Nasal cavity respiratory epithelium epithelial cell of viscerocranial mucosa (primary cell): ENCODE measurements at places on chromosomes 6 and 20. TPM values are rescaled to one million over a fixed set of nuclear protein-coding genes. Genes with fewer than 3 reads are reported as not detected.

SLC44A4 gene
- 2.1 and 3.1 TPM in 2 replicates for total RNA-seq

WFDC5 gene
- total RNA-seq: 0.64 and 8.2 TPM in 2 replicates

TCF21 gene
- not detected in 2 replicates for total RNA-seq

IL22RA2 gene
- not detected in 2 replicates for total RNA-seq

ZC3H12D gene
- 0.07 TPM in 1 of 2 replicates, not detected in the other for total RNA-seq

GPR63 gene
- total RNA-seq: 0.68 and 1.2 TPM in 2 replicates

POLR1H gene
- total RNA-seq: 18.9 and 61.9 TPM in 2 replicates

TIAM2 gene
- total RNA-seq: 3.8 and 5.6 TPM in 2 replicates

PPIL6 gene
- 8.6 and 21.2 TPM in 2 replicates for total RNA-seq

VNN1 gene
- 0.34 and 0.50 TPM in 2 replicates for total RNA-seq

OR2H1 gene
- not detected in 2 replicates for total RNA-seq

HM13 gene
- total RNA-seq: 52.3 and 82.9 TPM in 2 replicates

WTAP gene
- total RNA-seq: 124 and 138 TPM in 2 replicates

PTGIS gene
- not detected in 2 replicates for total RNA-seq

SEL1L2 gene
- not detected in 2 replicates for total RNA-seq

RAET1E gene
- total RNA-seq: 15.0 and 18.5 TPM in 2 replicates

PPP1R3G gene
- total RNA-seq: 0.34 and 0.93 TPM in 2 replicates

TGM3 gene
- 16.7 TPM in 1 of 2 replicates, not detected in the other for total RNA-seq

CALHM5 gene
- under 0.01 and 0.21 TPM in 2 replicates for total RNA-seq
